ENCODE measurements at places on chromosomes 16 and 17.

- no peak for DNase-seq
Observed at GRCh38 chr17:35726953-35727460, 4.4 kb upstream of the RASL10B start.

DNA sequence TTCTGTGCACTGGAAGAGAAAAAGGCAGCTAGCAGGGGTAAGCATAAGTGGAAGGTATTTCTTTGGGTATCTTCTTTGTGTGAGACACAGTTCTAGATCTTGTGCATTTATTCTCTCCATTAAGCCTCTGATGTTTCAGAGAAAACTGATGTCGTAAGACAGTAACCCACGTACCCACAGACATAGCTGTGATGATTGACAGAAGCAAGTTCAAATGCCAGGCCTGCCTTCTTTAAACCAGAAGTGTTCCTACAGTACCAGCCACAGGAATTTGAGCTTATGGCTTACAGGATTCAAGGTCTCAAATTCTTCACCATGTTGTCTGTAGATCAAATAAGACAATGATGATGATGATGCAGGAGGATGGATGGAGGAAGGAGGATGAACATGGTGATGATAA is 161.4 kb upstream of the KCNJ16 start:
- no peak for DNase-seq

GRCh38 chr17:17679243-17679642 is 2.0 kb upstream of the RAI1 start:
- no peak for DNase-seq

- DNase-seq: no peak
Observed at GRCh38 chr16:78607465-78607864, 508.0 kb downstream of the WWOX start.
